ENCODE measurements at places on chromosomes 3 and 15. TPM values are rescaled to one million over a fixed set of nuclear protein-coding genes. Genes with fewer than 3 reads are reported as not detected.
A peak's percentile ranks its signal among the peaks of the same experiment; 100 is the strongest.

DNA sequence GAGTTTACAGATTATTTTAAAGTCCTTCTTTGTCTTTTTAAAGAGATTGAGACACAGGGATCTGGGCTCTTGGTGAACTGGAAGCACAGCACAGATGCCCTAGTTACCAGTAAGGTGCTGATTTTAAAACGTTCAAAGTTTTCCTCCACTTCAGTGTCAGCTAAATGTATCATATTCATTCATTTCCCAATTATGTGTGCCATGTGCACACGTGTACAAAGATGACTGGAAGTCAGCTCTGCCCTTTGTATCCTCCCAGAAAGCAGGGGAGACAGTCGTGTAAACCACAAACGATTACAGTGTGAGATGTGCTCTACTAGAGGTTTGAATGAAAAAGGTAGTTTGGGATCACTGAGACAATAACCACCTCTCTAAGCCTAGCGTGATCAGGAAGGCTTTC lies 730 bp downstream of the ZKSCAN7 start:
- peak; percentile 25 for DNase-seq

DNA sequence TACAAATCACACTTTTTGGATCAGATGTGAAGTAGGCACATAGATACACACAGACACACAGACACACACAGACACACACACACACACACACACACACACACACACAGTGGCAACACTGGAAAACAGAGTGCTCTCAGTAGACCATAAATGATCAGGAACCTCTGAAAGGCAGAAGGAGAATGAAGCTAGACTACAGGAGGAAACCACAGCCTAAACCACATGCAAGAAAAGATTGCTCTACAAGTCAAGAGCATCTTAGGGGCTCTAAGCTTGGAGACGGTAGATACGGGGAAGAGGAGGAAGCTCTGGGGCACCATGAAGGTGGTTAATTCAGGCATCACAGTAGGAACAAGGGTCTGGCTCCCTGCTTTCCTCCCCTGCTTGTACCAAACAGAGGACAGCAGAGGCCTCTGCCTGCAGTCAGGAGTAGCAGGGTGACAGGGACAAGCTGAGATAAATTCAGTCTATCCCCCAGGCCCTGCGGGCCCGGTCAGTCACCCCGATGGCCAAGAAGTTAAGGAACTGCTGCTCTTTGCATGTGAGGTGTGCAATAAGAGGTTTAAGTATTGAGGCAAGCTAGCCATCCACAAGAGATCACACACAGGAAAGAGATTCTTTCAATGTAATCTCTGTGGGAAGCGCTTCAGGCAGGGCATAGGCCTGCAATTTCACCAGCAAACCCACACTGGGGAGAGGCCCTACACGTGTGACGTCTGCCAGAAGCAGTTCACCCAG lies 23.5 kb upstream of the ARPIN start:
- no peak for DNase-seq

DNA sequence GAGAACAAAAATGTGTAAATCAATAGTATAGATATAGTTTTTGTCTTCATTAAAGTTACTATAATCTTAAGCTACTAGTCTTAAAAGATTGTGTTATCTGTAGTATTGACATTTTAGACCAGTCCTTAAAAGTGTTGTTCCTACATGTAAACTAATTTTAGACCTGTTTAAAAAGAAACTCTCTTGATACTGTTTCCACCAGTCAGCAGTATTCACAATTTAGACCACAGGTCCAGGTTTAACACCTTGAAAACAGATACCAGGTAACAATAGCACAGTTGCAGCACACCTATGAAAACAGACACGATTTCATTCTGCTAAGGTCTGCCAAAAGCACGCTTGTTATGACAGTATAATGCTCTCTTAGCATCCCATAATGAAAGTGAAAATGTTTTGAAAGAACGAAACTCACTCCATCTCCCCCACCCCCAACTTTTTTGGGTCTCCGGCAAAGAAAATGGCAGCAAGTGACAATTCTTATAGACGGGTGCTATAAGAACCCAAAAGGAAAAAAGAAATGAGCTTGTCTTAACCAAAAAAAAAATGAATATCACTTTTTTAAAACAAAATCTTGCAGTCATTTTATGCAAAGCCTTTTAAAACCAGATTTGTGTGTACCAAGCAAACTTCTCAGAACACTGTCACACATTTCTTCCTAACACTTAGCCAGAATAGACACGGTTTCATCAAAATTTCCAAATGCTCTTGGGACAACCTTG lies 1.6 kb downstream of the EIF4E3 start:
- DNase-seq, result peak; percentile 92

DNA sequence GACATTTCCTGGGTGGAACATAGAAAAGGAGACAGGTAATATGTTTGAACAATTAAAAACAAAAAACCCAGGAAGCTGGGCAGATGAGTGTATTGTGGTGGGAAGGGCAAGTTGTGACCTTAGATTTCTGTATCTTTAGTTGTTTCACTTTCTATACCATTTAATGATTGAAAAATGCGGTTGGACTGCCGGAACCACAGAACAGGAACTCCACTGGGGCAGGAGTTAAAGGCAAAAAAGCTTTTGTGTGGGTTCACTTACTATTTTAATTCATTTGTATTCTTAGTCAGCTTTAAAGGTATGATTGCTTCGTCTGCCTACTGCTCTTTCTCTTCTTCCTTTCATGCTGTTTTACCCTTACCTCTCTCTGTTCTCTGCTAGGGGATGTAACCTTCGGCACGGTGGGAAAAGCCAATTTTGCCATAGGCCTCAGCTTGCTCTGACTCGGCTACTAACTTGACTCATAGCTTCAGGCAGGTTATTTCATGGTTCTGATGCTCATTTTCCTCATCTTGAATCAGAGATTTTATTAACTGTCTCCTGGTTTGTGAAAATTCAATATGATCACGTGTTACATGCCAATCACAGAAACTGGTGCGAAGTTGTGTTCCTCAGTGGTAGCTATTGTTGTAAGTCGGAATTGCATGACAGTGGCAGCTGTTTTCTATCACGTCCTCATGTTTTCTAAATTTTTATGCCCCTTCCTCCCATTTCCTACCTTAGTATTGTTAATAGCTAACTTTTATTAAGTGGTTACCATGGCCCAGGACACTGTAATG lies 1.6 kb upstream of the MCTP2 start:
- DNase-seq, result peak; percentile 44

- DNase-seq, result no peak
These were observed 55.0 kb downstream of the UBE2E2 start for GRCh38 chr3:23258110-23258509.

DNA sequence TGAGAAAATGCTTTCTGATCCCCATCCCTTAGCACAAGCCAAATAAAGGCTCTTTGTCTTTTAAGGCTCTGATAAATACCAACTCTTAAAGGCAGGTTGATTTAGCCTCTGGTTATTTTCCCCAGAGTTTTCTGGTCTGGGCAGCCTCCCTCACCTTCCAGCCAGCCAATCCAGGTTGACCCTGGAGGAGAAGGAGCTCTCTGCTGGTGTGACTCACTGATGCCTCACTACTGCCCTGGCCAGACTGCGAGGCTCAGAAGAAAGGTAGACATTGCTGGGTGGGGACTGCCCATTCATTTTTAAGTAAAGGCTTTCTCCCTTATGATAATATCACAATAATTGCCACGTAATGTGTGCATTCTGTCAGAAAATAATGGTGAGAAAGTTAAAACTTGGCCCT lies 37.1 kb downstream of the SLCO3A1 start:
- no peak for DNase-seq

- peak; percentile 70 for DNase-seq
These were observed 626 bp upstream of the PTPRG start for GRCh38 chr3:61560517-61561373.

- DNase-seq, result no peak
These were observed 271.4 kb downstream of the TIGIT start for GRCh38 chr3:114565216-114565615.

- DNase-seq, result no peak
These were observed 28.5 kb downstream of the FBLN2 start for GRCh38 chr3:13577181-13578121.

- no peak for DNase-seq
These were observed 126.8 kb downstream of the MDFIC2 start for GRCh38 chr3:70185661-70186060.

DNA sequence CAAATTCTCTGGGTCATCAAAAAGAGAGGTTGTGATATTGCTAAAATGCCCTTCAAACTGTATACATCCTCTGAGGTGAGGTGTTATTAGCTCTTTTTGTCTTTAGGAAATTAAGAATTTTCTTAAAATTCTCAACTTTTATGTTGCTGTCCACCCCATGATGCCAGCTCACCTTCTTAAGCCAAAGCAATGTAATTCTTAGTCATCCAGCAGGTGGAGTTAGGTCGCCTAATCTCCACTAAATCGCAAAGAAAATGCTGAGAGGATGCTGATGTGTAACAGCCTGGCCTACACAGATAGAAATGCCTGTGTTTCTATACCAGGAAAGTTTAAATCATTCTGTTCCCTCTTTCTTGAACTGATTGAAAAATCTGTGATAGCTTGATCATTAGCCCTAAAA lies 770.2 kb upstream of the ALCAM start:
- DNase-seq, result no peak

- DNase-seq, result no peak
These were observed 16.9 kb upstream of the FGD5 start for GRCh38 chr3:14801668-14802380.

DNA sequence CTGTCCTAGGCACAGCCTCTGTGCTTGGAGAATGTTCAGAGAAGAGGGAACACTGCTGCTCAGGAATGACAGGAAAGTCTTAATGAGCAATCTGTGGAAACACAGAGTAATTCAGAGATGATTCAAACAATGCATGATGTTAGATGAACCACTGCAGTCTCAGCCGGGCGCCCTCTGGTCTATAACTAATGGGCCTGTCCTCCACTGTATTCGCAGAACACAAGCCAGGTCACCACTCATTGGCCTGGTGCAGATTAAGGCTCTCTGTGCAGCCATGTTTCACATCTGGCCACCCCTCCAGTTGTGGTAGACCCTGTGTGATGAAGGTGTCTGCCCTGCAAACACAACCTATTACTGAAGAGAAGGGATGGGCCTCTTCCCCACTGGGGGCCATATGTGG lies 281.7 kb upstream of the ROPN1 start:
- no peak for DNase-seq

GRCh38 chr3:23928524-23928923 lies 11.6 kb downstream of the RPL15 start:
- no peak for DNase-seq

DNA sequence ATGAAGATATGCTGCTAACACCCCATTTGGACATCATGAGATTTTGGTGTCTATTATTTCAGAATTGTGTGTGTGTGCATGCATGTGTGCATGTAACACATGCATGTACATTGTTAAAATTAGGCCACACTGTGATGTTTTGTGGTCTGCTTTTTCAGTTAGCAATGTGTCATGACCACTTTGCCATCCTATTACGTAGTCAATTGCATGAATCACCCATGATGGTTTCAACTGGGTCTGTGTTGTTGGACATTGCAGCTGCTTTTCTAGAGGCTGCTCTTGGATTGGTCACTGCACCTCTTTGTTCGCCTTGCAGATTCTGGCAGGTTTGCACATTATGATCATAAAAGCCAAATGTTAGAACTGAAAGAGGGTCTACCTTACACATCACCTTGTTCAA lies 101.0 kb upstream of the THBS1 start:
- DNase-seq, result no peak

DNA sequence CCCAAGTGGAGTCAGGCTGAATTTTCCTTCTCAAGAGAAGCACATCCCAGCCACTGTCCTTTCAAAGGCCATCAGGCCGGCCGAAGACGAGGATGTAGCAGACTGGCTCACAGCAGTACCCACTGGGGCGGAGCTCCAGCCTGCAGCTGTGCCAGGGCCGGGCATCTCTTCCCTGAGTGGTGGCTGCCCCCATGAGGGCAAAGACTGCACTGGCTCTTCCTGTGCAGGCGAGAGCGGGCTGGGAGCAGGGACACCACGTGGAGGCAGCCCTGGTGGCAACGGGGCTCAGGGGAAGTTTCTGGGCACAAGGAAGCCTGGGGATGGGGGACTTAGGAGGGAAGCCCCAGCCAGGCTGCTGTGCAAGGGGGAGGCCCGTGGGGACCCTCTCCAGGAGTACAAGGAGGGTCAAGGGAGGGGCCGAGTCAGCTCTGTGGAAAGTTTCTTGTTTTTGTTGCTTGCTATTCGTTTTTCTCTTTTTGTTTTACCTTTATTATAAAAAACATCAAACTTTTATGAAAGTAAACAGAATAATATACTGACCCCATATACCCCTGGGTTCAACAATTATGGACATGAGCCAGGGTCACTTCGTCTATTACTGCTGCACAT lies 66.1 kb downstream of the RPN1 start:
- DNase-seq, result no peak

DNA sequence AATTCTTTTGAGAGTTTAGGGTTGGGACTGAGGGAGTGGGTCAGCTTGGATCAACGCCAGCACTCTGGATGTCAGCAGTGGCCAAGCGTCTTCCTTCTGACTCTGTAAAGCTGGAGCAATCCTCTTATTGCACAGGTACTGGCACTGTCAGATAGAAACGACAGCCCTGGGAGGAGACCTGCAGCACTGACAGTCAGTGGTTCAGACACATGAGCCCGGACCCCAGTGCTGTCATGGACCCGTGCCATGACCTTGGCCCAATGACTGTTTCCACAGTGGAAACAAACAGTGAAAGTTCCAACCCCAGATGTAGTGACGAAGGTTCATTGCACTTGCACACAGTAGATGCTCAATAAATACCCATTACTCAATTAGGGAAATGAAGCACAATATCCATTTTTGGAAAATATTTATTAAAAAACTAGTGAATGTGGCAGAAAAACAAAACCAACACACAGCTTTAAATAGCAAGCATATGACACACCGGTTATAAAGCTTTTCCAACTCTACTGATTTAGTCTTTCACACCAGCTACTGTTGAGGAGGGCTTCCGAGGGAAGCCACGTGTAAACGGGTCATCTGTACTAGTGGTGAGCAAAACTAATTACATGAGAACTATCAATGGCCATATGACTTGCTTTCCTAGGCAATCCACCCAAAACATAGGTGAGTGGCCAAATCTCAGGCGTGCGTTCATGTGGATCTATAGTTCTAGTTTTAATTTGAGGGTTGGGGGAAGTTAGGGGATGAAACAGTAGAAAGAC lies 22.1 kb downstream of the SIAH2 start:
- no peak for DNase-seq

- DNase-seq, result no peak
These were observed 216.8 kb upstream of the CD96 start for GRCh38 chr3:111325160-111325718.

The DUOXA2 gene
- total RNA-seq, result not detected

The SLC9A9 gene
- total RNA-seq, result 47.6 TPM

The SRGAP3 gene
- 8.1 TPM for total RNA-seq

The PPP2R3A gene
- total RNA-seq, result 0.05 TPM

The WNT5A gene
- total RNA-seq, result not detected

The SLC22A13 gene
- 0.76 TPM for total RNA-seq

The ARF4 gene
- 84.6 TPM for total RNA-seq

The PLXNA1 gene
- 12.6 TPM for total RNA-seq

Data from CD4-positive, CD25-positive, alpha-beta regulatory T cell (primary cell).